ENCODE measurements at places on chromosomes 5 and 9.

- no peak for DNase-seq
Measured at GRCh38 chr5:151618907-151619306, 27.8 kb upstream of the FAT2 start.

DNA sequence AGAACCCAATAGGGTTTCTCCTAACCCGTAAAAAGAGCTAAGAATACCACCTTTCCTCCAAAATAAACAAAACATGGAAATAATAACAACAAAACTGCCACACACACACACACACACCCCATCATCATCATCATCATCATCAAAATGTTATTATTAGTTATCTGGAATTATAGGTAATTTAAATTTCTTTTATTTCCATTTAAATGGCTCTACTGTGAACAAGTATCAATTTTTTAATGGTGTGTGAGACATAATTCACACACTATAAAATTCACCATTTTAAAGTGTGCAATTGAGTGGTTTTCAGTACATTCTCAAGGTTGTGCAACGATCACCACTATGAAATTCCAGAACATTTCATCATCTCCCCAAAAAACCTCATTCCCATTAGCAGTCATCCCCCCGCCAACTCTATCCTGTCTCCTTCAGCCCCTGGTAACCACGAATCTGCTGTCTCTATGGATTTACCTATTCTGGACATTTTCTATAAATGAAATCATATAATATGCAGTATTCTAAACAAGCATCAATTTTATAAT lies 172.7 kb downstream of the ROR2 start:
- DNase-seq = no peak

- no peak for DNase-seq
Measured at GRCh38 chr9:20783057-20784038, 99.3 kb downstream of the FOCAD start.

GRCh38 chr5:81194633-81195334 lies 38.3 kb upstream of the CKMT2 start:
- DNase-seq = peak; percentile 74

GRCh38 chr9:130421802-130422276 lies 22.9 kb upstream of the ASS1 start:
- peak; percentile 93 for DNase-seq

DNA sequence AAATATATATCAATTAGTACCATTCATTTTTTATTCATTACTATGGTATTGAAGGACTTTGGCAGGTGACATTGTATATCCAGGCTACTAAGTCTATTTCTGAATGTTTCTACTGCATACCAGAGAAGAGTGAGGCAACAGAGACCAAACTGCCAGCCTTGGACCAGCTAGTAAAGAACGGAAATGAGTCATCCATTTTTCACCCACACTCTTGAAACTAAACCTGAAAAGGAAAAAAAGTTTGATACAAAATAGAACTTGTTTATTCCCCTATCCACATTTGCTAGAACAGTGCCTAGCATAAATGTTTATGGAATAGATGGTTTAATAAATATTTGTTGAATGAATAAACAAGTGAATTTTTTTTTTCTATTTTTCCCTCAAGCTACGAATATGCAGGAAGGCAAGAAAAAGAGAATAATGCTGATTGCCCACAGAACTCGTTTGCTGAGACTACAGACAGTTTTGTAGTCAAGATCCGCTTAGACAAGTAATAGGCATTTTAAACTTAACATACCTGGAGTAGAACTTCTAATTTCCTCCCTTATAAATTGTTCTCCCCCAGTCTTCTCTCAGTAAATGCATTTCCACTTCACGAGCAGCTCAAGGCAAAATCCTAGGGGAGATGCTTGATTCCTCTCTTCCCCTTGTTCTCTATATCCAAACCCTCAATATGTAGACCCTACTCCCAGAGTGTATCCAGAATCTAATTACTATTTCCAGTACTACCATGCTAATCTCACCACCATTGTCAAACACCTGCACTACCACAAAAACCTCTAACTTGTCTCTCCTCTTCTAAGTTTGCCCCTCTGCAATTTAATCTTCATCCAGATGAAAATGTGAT lies 146.2 kb upstream of the RASA1 start:
- DNase-seq = no peak

- no peak for DNase-seq
Measured at GRCh38 chr9:74322661-74323314, 174.3 kb upstream of the RORB start.

- no peak for DNase-seq
Measured at GRCh38 chr5:173321886-173322285, 6.3 kb downstream of the STC2 start.

GRCh38 chr9:7210854-7211637 lies 453.3 kb downstream of the KDM4C start:
- DNase-seq = no peak

DNA sequence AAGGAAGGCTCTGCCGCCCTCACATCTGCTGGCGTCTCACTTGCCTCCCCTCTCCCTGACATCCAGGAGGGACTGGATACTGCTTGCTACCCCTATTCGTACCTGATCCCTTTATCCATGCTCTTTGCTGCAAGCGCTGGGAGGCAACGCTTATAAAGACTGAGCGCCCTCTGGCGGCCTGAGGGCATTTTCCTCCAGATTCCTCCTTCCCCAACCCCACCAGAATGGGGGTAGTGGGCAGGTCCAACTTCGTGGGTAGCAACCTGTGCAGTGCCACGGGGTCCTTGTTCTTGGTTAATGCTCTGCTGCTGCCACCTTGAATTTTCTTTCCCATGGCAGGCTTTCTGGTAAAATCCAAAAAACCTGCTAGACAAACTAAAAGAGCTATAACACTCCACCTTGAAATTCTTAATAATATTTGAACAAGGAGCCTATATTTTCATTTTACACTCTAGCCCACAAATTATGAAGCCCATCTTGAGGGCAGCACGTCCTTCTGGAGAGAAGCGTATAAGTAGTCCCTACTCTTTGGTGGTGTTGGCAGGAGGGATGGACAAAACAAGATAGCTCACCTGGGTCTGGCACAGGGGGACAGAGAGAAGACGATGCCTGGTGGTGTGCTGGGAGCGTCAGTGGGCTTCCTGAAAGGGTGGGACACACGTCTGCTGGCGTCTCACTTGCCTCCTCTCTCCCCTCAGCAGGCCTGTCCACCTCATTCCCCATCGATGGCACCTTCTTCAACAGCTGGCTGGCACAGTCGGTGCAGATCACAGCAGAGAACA lies 52.5 kb downstream of the JADE2 start:
- peak; percentile 77 for DNase-seq

DNA sequence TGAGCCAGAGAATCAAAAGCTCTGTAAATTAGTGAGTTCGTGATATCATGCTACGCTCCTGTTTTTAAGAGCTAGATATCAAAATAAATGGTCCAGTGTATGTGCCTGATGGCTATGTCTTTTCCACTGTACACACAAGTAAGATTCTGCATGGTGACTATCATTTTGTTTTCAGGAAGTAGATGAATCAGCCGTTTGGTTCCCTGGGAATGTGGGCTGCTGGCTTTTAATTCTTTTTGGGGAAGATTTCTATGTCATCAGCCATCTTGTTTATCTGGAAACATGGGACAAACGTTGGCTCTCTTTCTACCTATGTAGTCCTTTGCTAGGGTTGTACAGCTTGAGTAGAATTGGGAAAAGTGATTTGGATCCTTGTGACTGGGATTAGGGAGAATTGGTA lies 126.7 kb downstream of the GRIA1 start:
- no peak for DNase-seq

DNA sequence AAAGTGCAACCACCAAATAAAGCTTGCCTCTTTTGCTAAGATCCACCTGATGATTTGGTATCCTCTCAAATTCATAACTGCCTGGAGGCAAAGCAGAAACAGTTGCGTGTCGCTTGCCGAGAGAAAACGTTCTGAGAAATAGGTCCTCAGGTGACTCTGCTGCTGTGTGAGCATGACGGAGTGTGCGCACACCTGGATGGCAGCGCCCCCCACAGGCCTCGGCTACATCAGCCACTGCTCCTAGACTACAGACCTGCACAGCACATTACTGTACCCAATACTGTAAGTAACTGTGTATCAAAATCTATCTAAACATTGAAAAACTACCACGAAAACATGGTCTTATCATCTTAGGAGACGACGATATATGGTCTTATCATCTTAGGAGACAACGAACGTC lies 87.4 kb downstream of the CAMSAP1 start:
- DNase-seq = no peak

DNA sequence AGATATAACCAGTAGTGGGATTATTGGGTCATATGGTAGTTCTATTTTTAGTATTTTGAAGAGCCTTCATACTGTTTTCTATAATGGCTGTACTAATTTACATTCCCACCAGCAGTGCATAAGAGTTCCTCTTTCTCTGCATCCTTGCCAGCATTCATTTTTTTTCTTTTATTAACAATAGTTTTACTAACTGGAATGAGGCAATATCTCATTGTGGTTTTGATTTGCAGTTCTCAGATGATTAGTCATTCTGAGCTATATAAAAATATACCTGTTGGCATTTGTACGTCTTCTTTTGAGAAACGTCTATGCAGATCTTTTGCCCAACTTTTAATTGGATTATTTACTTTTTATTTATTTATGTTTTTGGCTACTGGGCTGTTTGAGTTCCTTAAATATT lies 1579.3 kb upstream of the CDH6 start:
- no peak for DNase-seq

GRCh38 chr5:169299191-169299662 lies 1.7 kb downstream of the SLIT3 start:
- no peak for DNase-seq

DNA sequence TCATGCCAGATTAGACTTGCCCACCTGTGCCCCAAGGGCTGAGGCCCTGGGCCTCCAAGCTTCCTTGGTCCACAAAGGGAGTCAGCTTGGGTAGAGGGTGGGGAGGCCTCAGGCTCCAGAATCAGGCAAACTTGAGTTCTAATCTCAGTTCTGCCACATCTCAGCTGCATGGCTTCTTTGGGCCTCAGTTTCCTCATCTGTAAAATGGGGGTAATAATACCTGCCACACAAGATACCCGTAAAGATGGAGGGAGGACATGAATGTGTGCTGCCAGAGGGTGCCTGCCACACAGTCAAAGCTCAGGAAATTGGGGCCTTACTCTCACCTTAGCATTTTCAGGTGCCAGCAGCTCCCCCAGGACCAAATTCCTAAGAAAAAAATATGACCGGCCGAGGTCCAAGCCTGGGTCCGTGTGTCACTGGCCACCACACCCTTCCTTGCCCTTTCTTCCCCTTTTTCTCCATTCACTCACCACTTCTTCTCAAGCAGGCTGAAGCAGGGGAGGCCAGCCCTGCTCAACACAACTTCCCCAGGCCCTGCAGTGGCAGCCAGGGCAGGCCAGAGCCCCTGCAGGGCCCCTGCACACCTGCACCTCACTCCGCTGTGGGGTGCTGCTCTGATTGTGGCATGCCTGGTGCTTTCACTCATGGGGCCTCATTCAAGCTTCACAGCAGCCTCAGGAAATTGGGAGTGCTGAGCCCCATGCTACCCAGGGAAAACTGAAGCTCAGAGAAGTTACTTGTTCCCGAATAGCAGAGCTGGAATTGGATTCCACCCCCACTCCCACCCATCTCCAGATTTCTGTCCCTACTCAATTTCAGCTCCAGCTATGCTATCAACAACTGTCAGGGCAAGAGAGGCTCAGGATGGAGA lies 3.9 kb downstream of the RGS14 start:
- no peak for DNase-seq

GRCh38 chr5:88658886-88659285 lies 224.1 kb downstream of the MEF2C start:
- no peak for DNase-seq

DNA sequence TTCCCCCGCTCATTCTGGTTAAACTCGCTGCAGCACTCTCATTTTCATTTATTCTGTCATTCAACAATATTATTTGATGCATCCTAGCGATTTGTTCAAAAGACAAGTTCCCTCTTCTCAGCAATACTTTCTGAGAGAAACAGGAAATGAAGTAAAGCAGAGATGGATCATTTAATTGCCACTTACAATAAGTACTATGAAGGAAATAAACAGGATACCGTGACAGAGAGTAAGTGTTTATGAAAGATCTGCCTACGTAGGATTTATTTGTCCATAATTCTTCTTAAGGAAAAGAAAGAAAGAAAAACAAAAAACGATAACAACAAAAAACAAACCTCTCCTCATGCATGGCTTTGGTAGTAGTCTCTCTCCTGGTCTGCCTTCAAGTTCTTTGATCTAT lies 406.8 kb upstream of the ZNF608 start:
- DNase-seq = no peak

GRCh38 chr5:77960863-77961396 lies 184.8 kb upstream of the TBCA start:
- no peak for DNase-seq

- no peak for DNase-seq
Measured at GRCh38 chr5:2780421-2781171, 29.1 kb upstream of the IRX2 start.

DNA sequence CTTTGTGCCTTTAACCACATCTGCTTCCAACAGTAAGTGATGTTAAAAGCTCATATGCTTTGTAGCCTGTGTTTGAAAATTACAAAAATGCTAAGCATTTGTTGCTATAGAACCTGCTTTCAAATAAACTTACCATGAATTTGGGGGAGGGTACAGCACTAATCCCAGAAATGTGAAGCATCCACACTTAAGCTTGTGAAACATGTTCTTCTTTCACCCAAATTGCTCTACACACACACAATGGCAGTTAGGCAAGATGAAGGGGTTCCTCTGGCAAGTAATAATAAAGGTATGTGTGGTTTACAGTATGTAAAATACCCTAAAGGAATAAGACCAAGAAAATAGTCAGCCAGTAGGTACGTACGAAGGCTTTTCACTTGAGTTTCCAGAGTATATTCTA lies 165.6 kb downstream of the SMARCA2 start:
- DNase-seq = no peak

DNA sequence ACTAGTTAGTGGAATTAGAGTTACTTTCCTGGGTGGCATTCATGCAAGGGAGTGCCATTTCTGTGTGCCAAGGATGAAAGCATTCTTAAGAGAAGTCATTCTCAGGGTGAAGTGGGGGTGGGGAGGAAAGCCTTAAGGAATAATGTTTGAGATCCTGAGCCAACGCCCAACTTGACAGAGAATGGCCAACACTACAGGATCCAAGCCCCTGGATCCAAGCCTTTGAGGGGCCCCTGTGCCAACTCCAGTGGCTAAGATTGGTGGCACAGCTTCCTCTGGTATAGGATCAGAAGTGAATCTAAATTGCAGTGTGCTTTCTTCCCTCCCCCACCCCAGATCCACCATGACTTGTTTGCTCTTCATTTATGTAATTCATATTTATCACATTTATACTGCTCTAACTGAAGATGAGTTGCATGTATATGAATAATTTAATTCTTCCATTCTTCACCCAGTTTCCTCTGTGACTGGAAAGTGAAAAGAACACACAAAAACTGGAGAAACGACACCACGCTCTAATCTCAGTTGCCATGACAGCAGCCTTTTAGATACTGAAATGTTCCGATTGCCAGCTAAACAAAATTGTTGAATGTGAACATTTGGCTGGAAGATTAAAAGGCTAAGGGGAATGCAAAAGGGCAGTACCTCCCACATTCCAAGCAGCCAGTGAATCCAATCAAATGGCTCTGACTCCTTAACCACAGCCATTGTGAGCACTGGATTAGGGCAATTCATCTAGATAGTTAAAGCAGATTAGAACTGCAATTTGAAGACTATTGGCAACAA lies 4.5 kb downstream of the ZNF608 start:
- no peak for DNase-seq

- DNase-seq = peak; percentile 36
Measured at GRCh38 chr9:13758936-13759335, 479.4 kb upstream of the MPDZ start.

- DNase-seq = no peak
Measured at GRCh38 chr9:136665704-136666371, 3.1 kb downstream of the EGFL7 start.

GRCh38 chr5:169740435-169740834 lies 103.4 kb downstream of the DOCK2 start:
- no peak for DNase-seq

All from NCI-H1694 (cell line).